Ammon's horn (tissue), 1 donor: ENCODE measurements at places on chromosomes 7 and 10.

GRCh38 chr10:118818621-118819221 lies 64.0 kb upstream of the CACUL1 start:
- DNase-seq = no peak

GRCh38 chr10:95193944-95194343 lies at the start of gene ACSM6:
Gene ACSM6 (plus strand): TSS chr10:95194238. CDS start chr10:95194486, 248 bp downstream.
- no peak for DNase-seq

- no peak for DNase-seq
These were observed 281.6 kb upstream of the POM121L12 start for GRCh38 chr7:52753855-52754254.

DNA sequence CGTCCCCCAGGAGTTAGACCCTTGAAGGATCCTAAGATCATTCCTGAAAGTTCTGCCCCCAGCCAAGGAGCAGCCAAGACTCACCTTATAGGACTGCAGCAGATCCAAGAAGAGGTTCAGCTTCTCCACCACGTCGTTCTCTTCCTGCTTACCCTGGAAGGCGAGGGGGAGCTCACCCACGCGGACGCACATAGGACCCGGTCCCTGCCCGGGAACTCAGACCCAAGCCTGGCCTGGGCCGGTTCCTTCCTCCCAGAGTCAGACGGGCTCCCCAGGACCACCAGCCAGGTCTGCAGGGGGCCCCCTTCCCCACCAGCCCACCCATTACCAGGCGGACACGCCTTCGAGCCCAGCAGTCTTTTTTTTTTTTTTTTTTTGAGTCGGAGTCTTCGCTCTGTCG lies 15.6 kb downstream of the NUDT1 start:
- no peak for DNase-seq

DNA sequence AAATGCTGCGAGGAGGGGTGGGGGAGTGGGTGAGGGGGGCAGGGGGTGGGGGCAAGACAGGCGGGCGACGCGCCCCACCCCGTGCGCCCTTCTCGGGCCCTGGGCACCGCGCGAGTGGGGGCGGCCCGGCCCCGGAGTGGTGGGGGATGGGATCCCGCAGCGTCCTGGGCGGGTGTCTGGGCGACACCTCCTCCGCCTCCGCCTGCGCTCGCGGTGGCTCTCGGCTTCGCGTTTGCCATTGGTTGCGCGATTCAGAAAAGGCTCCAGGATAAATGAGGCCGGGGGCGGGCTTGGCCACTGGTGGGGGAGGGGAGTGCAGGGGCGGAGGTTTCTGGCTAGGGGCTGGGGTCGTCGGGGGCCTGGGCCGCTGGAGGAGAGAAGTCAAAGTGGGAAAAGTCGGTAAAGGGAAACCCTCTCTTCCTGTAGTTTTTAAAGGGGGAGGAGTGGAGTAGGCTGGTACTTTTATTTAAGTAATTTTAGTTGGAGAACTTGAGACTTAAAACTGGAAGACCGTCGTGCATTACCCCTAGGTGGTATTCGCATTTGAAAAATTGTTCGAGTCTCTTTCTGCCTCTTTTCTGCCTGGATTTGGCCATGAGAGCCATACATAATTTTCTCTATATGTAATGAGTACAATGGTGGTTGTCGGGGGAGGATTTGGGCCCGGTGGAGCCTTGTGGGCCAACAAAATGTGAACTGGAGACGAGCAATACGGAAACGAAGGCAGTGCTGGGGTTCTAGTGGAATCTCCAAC lies 992 bp upstream of the IGF2BP3 start:
- no peak for DNase-seq

- DNase-seq = no peak
These were observed 408.9 kb upstream of the SEMA3D start for GRCh38 chr7:85595750-85596178.

DNA sequence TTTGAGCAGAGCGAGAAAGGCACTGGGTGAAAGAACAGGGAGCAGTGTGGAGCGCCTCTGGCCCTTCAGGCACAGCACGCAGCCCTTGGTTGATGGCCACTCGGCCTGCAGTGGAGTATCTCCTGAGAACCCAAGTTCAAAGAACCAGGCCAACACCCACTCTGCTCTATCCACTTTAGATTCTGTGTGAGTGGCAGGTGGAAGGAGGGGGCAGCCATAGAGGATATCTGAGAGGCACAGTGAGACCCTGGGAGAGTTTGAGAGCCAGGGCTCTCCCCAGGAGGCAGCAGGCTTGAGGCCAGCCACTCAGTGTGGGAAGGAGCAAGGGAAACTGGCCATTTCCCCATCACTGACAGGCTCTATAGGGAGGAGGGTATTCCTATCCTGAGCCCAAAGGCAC lies 52.5 kb upstream of the PTN start:
- no peak for DNase-seq

- DNase-seq = no peak
These were observed 4.4 kb upstream of the GSTK1 start for GRCh38 chr7:143258831-143259230.

DNA sequence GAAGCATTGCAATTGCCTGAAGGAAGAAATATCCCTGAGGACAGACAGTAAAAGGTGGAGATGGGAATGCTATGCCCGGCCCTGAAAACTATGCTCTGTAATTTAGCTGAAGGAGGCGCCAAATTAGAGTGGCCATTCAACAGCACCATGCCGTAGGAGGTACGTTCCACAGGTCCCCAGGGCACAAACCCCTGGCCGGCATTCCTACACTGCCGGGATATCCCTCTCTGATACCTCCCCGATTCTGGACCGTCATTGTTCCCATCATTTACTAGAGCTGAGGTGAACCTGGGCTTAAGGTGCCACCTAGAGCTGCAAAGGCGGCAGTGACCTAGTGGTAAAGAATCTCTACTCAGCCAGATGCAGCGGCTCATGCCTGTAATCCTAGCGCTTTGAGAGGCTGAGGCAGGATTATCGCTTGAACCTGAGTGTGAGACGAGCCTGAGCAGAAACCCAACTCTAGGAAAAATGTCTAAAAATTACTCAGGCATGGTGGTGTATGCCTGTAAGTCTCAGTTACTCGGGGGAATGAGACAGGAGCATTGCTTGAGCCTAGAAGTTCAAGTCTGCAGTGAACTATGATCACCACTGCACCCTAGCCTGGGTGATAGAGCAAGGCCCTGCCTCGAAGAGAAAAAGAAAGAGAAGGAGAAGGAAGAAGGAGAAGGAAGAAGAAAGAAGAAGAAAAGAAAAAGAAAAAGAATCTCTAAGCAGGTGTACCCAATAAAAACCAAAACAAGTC lies 53.0 kb upstream of the TNKS2 start:
- DNase-seq = no peak

- no peak for DNase-seq
These were observed 9.6 kb downstream of the ATP5F1C start for GRCh38 chr10:7797582-7797981.

DNA sequence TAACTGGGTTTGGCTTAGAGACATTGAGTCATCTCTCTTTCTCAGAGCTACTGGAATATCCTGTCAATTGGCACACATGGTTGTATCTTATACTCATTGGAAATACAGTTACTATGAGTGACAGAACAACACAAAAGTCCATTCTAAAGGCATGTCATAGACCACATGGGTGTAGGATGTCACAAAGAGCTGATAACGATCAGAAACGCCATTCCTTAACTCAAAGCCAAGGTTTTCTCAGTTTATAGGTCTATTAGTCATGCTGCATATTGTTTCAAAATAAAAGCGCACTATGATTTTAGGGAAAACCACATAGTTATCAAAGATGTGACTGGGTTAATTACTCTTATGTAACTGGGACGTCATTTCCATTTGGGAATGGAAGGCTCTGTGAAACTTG lies 147.2 kb upstream of the FAM171A1 start:
- DNase-seq = no peak

DNA sequence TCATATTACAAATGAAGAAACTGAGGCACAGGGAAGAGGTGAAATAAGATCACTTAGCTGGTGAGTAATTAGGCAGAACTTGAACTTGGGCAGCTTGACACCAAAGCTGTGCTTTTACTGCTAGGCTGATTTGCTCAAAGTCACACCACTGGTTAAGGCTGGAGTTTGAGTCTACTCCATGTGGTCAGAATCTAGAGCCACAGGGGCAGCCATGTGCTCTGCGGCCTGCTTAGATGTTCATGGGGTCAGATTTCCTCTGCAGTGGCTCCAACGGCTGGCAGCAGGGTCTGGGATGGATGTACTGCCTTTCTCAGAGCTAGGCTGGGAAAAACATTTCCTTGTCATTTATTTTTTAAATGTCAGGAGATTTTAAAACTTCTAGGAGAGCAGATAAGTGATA lies 417.5 kb downstream of the KCNMA1 start:
- no peak for DNase-seq

DNA sequence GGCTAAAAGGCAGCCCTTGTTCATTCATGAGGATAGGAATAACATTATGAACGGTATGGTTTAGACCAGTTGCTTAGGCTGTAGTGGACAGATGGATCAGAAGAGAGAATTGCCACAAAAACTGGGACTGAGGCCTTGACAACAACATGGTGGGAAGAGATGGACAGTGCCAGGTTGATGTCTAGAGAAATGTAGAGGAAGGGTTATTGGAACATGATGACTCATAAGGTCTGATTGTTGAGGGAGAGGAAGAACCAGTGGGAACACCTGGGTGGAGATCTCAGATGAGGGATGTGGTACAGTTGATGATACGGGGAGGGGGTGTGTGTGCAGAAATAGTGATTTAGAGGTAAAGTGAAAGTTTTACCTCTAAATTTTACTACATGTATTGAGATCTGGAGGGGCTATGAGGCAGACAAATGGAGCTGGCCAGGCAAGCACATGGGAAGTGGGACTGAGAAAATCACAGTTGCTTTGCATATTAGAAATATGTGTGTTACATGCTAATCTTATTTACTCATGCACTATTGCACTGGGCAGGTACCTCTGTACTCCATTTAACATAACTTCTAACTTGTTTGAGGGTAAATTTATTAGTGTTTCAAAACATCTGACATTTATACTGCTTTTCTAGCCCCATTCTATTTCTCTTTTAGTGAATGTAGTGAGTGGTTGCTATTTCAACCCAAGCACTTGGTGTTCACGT lies 65.6 kb downstream of the PLCE1 start:
- DNase-seq = no peak

GRCh38 chr7:153440715-153441114 lies 611.5 kb upstream of the DPP6 start:
- no peak for DNase-seq

GRCh38 chr7:26159243-26159642 lies 7.2 kb downstream of the NFE2L3 start:
- no peak for DNase-seq

DNA sequence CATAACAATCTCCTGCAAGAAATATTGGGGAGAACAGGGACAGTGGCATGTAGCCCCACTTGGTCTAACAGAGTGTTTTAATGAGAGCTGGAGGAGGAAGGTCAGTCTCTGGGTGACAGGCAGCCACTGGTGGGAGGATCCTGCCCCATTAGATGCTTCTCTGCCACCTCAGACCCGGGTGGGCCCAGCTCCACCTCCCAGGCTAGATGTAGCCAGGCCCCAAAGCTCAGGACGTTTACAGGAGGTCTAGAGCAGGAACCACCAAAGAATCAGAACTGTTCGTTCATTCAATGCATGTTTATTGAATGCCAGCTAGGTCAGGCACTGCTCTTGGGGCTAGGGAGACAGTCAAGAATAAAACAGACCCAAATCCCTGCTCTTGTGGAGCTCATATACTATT lies 28.4 kb upstream of the GPNMB start:
- no peak for DNase-seq

DNA sequence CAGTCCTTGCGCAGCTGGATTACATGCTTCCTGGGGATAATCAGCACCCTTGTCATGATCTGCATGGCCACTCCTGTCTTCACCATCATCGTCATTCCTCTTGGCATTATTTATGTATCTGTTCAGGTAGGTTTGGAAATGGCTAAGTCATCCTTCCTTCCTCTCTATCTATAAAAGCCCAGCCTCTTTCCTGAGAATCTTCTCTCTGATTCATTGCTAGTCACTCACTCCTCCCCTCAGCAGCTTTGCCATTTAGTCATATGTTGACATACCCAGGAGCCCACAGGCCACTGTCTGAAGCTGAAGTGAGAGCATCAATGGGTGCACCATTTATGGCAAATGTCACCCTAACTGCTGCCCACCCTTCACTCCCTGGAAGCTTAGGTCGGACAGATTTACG lies 52.0 kb downstream of the ABCC2 start:
- no peak for DNase-seq

- DNase-seq = no peak
These were observed 76.4 kb upstream of the C1GALT1 start for GRCh38 chr7:7105800-7106582.

DNA sequence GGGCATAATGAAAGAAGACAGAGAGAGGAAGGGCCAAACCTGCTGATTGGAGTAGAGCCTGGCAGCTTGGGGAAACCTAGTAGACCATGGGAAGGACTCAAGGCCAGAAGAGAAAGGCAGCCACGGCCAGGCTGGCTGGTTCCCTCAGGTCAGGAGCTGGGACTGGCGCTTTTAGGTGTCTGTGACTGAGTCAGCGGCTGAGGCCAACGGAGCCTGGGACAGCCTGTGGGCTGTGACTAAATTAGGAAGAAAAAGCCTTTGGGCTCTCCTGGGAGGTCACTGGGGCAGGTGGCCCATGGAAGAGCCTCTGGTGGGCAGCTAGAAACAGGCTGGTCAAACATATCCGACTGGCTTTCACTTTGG lies 108.9 kb upstream of the PDCD4 start:
- DNase-seq = no peak

GRCh38 chr7:107891636-107892366 lies 818 bp downstream of the DLD start:
- DNase-seq = no peak

DNA sequence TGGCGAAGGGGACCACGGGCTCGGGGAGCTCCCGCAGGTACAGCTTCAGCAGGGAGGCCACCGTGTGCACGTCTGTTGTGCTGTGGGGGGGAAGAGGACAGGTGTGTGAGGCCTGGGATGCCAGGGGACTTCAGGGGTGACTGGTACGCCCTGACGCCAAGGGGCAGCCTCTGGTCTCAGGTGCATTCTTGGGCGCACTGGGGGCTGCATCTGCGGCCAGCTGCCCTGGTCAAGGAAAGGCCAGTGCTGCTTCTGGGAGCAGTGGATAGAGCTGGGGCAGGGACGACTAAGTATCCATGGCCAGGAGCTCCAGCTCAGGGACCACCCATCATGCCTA lies 148.5 kb downstream of the MAPK8 start:
- DNase-seq = no peak

- no peak for DNase-seq
These were observed 45.4 kb downstream of the DKK1 start for GRCh38 chr10:52359441-52359840.

DNA sequence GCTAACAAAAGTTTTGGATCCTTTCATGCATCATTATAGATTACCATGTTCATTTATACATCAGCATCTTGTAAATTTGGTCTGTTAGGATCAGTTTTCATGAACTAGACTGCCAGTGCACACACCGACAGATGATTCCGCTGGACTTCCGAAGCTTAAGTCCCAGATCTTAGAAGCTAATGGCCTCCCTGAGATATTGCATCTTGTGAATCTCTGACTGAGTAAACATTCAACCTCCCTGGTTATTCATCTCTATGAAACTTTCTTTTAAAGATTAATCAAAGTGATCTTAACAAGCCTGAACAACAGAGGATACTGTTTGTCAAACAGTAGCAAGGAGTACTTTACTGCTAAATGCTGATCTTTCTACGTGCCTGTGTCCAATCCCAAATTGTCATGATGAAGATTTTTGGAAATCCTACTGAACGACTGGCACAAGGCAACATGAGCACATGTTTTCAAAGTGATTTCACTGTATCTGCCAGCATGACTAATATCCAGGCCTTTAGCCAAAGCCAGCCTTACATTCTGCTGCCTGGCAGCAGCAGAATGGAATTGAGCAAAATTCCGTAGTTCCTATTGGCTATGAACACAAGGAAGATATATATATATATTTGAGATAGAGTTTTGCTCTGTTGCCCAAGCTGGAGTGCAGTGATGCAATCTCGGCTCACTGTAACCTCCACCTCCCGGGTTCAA lies 91.3 kb upstream of the ANK3 start:
- DNase-seq = peak; percentile 88
